ENCODE measurements at places on chromosomes 12 and 14. TPM values are rescaled to one million over a fixed set of nuclear protein-coding genes. Genes with fewer than 3 reads are reported as not detected.

The TSPAN19 gene
- total RNA-seq, result not detected

- no peak for DNase-seq
These were observed 96.2 kb upstream of the BMP4 start for GRCh38 chr14:54052696-54053385.

GRCh38 chr14:71355324-71356201 is 448.3 kb downstream of the PCNX1 start:
- DNase-seq, result no peak

The IL31 gene
- total RNA-seq, result not detected

The IFI27L2 gene
- 17.9 TPM for total RNA-seq

The SPTB gene
- total RNA-seq, result 16.7 TPM

The C2CD5 gene
- total RNA-seq, result 131 TPM

DNA sequence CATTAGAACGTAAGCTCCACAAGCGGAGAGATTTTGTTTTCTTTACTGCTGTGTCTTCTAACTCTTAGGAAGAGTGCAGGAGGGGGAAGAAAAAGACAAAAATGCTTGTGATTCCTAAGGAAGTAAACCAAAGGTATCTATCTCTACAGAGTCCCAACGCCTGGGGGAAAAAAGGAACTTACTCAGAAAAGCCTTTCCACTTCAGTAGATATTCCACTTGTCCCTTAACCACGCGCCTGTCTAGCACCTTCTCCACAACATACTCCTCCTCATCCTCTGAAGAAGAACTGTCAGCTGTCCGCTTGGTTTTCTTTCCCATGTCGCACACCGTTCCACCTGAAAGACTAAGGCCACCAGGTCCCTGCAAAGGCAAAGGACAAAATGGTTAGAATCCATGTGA is 22.6 kb downstream of the CBX5 start:
- no peak for DNase-seq

The HOXC12 gene
- not detected for total RNA-seq

- no peak for DNase-seq
These were observed 170.9 kb upstream of the RTL1 start for GRCh38 chr14:101074196-101075024.

The RACGAP1 gene
- total RNA-seq, result 26.5 TPM

DNA sequence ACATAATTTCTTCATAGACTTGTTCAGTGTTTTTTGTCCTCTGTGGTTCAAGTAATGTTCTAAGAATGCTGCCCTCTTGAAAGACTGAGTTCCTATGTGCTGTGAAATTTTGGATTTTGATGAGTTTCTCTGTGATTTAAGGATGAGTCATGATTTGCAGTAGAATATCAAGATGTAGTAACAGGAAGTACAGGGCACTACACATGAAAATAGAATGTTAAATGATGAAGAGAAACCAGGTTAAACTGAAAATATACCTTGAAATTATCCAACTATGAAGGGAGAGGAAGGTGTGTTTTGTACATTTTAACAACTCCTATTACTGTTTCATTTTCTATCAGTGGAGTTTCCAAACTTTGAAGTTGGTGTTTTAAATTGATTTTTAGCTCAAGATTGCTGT is 4.8 kb downstream of the ELK3 start:
- DNase-seq, result no peak
